ENCODE measurements at places on chromosomes 12 and 14.

DNA sequence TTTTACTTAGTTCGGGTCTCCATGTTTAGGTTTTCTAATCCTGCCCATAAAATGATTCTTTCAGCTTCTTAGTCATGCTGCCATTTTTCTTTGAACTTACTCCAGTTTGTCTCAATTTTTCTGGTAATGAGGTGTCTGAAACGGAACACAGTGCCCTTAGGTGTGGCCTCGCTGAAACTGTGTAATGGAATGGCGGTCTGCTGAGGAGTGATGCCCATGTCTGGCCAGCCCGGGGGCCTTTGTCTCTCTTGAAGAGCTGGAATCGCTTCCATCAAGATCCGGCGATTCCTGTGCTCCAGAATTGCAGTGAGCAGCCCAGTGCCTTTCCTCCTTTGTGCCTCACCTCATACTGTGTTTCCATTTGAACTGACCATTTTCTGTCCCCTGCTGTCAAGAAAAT is 112.5 kb downstream of the FBXL14 start:
- DNase-seq, result no peak

GRCh38 chr12:26987634-26988424 is 26.4 kb downstream of the TM7SF3 start:
- no peak for DNase-seq

DNA sequence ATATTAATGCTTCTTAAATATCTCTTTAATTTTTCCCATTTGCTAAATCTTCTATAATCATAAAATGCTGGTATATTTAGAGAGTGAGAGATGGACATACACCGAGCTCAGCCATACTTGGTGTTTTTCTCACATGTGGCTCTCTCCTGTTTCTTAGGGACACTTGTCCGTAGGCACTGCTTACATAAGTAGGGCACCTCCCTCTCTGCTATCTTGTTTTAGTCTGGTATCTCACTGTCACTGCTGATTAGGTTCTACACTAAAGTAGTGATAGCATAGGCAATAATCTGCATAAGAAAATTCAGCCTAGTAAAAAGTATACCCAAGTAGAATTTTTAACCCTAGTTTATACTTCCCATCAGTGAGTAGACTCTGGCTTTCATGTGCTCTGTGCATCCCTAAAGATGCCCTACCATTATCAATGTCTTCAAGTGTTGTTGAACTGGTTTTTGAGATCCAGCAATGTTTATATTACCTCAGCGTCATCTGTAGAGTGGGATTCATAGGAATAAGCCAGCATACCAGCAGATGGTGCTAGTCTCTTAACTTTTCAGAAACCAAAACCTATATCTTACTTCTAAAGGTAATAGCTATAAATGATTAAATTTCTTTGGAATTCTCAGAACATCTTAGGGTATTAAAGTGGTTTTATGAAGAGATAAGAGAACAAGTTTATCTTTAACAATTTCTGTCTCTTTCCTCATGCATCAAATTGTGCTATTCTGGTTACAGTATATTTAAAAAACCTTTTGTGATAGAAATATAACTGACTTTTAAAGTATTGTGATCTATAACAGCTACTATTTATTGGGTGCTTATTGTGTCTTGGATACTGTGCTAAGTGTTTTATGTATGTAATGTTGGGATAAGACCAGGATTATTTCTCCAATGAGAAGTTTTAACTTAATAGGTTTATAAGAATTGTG is 32.9 kb downstream of the ARID2 start:
- no peak for DNase-seq

- DNase-seq, result no peak
Observed at GRCh38 chr14:24851837-24852236, 198.1 kb downstream of the STXBP6 start.

DNA sequence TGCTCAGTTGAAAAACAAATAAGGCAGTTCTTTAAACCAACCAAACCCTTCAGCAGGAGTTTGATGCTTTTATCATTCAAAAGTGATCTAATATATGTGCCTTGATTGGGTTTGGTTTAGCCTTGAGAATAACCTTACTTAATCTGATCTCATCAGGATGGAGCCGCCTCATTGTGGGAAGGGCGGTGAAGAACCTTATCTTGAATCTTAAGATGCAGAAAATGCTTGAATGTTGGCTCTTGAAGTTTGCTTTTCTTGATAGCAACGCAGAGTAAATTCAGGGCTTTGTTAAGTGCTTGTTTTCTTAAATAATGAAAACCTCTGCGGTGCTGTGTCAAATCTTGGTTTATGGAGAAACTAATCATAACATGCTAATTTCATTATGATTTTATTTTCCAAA is 138.2 kb downstream of the MON2 start:
- no peak for DNase-seq

DNA sequence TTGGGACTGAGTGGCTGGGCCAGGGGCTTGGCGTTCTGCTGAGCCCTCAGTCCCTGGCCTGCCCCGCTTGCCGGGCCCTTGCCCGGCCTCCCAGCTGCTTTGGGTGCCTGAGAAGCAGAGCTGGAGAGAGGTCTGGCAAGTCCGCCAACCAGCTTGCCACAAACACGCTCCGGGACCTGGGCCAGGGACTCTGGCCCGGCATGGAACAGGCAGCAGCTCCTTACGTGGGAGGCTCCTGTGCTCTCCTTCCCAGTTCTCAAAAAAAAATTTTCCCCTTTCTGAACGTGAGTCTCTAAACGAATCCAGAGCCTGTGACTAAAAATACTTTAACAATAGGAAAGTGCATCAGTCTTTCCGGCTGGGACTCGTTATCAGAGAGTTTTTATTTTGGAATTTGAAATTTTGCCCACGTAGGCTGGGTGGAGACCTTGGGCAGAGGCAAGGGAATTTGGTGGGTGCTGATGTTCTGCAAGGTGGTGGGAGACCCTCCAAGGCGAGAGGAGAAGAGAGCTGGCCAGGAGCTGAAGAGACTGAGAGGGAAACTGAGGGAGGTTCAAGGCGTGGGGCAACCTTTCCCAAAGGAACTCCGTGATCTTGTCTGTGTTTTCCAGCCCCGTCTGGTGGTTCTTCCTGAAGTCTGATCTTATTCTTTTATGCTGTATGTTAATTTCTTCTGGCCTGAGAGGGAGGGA is 6.8 kb upstream of the NR4A1 start:
- no peak for DNase-seq

DNA sequence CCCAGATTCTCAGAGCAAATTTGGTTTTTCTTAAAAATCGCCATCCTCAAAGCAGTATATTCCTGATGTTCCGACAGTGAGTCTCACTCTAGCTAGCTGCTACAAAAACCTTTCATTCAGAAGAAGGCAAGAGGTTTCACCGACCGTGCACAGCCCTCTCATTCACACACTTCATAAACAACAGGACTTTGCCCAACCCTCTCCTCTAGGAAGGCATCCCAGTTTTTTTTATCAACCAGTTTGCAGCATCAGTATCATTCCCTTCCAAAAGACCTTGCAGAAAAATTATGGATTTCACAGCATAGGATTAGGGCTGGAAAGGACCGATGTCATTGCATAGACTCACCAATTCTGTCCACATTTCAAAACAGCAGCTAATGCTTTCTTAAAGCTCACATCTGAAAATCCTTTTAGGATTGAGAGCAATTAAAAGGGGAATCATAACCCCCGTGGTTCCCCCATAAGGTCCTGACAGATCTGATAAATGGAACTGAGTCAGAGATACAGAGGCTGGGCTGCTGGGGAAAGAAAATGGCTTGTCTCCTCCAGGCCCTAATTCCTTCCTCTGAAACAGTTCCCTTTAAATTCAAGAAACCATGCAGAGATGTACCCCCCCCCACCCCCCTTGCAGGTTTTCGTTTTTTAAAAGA is 597 bp downstream of the SVOP start:
- DNase-seq, result no peak

GRCh38 chr12:46891306-46891705 is 65.5 kb upstream of the SLC38A4 start:
- DNase-seq, result no peak

- DNase-seq, result peak; percentile 69
Observed at GRCh38 chr14:65791191-65791981, 378.9 kb downstream of the FUT8 start.

DNA sequence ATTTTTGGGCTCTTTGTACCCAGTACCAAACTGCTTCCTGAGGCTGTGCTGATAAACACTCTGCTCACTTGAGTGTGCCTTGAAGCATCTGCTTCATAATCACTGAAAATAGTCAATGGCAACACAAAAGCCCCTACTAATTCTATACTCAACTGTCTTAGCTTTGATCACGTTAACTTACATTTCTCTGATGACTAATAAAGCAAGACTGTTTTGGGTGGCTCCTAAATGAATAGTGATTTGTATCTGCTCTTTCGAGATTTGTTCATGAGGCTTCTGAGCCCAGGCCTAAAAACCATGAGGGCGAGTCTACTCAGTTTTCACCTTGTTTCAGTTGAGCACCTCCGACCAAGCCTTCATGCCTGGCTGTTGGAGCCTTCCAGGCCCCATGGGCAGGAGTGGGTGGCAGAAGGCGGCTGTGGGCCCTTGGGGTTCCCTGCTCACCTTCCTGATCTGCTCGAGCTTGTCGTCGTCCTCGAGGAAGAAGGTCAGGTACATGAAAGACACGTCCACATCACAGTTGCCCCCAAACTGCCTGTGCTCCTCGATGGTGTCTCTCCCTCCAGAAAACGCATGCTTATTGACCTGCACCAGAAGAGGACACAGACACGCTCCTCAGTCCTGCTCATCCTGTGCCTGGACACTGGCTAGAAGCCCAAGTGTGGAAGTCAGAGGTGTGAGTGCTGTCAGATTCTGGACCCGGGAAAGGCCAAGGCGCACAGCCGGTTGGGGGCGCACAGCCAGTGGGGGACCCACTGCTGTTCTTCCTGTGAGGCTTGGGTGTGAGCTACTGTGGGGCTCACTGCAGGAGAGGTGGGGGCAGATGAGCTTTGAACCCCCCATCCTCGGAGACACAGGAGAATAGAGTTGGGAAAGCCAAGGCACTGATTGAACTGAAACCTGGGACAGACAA is 13.7 kb downstream of the SLC25A47 start:
- DNase-seq, result no peak

DNA sequence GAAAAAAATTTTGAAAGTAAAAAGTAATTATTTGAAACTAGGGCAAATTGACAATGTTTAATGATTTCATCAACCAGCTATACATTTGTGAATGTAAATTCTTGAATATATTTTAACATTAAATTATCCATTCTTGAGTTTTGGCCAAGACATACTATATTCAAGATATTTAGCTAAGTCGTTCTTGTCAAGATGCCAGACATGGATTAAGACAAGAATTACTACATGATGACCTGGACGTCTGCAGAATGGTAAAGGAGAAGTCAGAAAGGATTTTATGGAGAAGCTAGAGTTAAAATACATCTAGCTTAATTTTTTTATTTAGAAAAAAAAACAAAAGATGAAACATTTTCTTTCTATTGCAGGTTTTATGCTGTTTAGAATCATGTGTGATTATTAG is 255.8 kb downstream of the TMTC2 start:
- no peak for DNase-seq

GRCh38 chr12:4151362-4152121 is 122.0 kb upstream of the CCND2 start:
- no peak for DNase-seq
